ENCODE measurements at places on chromosomes 6 and 20. TPM values are rescaled to one million over a fixed set of nuclear protein-coding genes. Genes with fewer than 3 reads are reported as not detected.

Gene ANGPT4
- 0.05 TPM for total RNA-seq

Gene SYNDIG1
- 11.0 TPM for total RNA-seq

Gene PCK1
- 0.62 TPM for total RNA-seq

Gene ZNF165
- 0.62 TPM for total RNA-seq

Gene GLP1R
- total RNA-seq = 11.6 TPM

Gene LKAAEAR1
- total RNA-seq = not detected

Gene SLC17A2
- not detected for total RNA-seq

Gene PPP1R16B
- 9.4 TPM for total RNA-seq

Gene COL9A3
- total RNA-seq = 2.9 TPM
